Fibroblast of the aortic adventitia (primary cell): ENCODE measurements at places on chromosomes 6 and 20.
A peak's percentile ranks its signal among the peaks of the same experiment; 100 is the strongest.

GRCh38 chr20:53944796-53945195 is 125.6 kb downstream of the BCAS1 start:
- no peak for DNase-seq

- peak; percentile 4 for DNase-seq
Measured at GRCh38 chr6:115898246-115898645, 162.4 kb downstream of the FRK start.

DNA sequence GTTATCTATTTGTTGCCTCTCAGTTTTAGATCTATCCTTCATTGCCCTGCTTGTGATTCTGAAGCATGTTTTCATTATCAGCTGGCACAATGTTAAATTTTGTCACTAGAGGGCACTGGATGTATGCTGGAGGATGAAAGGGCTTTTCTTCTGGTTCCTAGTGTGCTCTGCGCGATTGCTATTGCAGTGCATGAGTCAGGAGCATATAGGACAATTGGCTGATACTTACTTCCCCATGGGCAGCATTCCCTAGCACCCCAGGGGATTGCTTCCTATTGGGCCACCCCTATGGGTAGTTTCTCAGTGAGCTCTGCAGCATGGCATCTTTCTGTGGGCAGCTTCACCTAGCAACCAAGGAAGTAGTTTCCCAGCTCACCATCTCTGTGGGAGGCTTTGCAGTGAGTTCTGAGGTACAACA is 280.3 kb upstream of the SYNCRIP start:
- DNase-seq = peak; percentile 53

GRCh38 chr6:32906539-32906938 is 34.3 kb downstream of the HLA-DMB start:
- DNase-seq = peak; percentile 58

DNA sequence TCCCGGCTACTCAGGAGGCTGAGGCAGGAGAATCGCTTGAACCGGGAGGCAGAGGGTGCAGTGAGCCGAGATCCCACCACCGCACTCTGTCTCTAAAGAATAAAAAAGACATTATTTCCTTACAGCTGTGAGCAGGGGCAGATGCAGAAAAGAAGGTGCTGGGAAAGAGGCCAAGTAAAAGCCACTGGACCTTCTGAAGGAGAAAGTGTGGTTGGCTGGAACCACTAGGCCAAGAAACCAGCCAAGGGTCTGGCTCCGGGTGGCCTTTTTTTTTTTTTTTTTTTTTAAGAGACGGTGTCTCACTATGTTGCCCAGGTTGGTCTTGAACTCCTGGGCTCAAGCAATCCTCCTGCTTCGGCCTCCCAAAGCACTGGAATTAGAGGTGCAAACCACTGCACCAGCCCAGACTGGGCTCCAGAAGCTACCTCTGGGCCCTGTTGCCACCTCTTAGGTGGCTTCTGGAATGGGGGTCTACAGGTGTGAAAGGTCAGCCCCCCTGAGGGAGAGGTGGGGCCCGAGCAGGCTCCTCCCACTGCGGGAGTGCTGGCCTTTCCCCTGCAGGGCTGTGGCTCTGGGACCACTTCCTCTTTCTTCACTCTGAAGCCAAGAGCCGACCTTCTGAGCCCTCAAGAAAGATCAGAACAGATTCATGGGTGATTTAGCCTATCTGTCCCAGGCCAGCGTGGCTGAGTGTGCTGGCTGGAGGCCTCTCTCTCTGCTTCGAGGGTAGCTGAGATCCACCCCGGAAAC is at the start of gene FGD2:
TSS of gene FGD2 (plus strand) at position 595 of the 750 bp plus-strand sequence. CDS start 163 bp downstream, outside the sequence.
- DNase-seq = no peak

DNA sequence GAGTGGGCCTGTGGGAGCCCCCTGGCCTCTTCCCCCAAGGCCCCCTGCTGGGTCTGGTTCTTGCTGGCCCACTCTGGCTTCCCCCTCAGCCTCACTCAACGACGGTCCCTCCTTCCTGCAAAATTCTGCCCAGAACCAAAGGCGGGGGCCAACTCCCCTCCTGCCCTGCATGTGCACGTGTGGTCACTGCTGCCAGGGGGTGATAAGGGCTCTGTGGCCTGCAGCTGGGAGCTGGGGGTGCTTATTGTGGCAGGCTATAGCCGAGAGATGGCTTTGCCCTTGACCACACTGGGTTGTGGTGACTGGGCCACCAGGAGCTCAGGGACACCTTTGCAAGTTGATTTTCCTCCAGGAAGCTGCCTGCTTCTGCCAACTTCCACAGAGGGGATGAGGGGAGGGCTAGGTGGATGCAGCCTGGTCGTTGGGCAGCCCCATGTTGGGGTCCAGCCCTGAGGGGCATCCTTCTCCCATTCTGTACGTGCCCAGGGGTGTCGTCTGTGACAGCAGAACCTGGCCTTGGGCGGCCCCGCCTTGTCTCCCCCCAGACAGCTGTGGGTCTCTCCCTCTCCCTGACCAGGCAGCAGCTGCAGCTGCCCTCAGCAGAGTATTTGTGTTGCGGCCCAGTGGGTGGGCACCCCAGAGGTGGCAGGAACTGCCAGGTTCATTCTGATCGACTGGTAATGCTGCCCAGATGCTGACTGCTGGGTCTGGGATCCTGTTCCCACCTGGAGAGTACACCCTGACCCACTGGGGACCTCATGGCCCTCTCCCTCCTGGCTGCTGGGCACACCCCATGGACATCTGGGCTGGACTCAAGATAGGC is 5.6 kb downstream of the TCEA2 start:
- DNase-seq = no peak

DNA sequence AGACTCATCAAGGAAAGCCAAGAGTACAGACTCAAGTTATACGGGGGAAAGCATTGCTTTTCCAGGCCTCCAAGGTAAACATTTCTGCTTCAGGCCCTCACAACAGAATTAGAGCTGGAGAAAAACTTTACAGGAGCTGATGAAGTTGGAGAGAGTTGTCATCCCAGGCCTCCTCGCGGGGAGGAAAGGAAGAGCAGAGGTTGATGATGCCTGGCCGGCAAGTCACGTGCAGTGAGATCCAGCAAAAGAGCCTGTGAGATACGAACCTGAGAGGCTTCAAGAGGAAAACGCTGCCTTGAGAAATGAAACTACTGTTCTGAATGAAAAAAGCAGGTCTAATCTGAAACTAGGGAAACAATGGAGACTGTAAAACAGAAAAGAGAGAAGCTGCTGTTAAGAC is 122.9 kb downstream of the FAM120B start:
- DNase-seq = peak; percentile 41

DNA sequence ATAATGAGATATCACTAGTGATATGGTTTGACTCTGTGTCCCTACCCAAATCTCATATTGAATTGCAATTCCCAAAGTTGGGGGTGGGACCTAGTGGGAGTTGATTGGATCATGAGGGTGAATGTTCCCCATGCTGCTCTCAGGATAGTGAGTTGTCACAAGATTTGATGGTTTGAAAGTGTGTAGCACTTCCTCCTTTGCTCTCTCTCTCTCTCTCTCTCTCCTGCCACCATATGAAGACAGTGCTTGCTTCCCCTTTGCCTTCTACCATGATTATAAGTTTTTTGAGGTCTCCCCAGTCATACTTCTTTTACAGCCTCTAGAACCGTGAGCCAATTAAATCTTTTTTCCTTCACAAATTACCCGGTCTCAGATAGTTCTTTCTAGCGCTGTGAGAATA is 1002.0 kb upstream of the ADGRB3 start:
- DNase-seq = no peak

DNA sequence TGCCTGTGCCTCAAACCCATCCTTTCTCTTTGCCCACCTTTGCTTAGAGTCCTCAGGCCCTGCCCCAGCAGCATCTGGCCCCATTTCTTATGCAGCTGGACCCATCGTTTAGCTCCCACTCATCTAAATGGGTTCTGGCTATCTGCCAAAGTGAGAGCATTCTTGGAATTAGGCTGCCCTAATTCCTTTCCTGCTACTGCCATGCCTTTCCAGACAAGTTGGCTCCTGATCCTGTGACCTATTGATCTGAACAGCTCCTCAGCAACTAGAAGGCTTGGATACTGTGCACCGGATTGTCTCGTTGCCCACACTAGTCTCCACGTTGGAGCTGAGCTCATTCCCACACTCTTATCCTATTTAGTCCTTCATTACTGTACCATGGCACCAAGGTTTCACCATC is 22.9 kb downstream of the DZANK1 start:
- peak; percentile 33 for DNase-seq

DNA sequence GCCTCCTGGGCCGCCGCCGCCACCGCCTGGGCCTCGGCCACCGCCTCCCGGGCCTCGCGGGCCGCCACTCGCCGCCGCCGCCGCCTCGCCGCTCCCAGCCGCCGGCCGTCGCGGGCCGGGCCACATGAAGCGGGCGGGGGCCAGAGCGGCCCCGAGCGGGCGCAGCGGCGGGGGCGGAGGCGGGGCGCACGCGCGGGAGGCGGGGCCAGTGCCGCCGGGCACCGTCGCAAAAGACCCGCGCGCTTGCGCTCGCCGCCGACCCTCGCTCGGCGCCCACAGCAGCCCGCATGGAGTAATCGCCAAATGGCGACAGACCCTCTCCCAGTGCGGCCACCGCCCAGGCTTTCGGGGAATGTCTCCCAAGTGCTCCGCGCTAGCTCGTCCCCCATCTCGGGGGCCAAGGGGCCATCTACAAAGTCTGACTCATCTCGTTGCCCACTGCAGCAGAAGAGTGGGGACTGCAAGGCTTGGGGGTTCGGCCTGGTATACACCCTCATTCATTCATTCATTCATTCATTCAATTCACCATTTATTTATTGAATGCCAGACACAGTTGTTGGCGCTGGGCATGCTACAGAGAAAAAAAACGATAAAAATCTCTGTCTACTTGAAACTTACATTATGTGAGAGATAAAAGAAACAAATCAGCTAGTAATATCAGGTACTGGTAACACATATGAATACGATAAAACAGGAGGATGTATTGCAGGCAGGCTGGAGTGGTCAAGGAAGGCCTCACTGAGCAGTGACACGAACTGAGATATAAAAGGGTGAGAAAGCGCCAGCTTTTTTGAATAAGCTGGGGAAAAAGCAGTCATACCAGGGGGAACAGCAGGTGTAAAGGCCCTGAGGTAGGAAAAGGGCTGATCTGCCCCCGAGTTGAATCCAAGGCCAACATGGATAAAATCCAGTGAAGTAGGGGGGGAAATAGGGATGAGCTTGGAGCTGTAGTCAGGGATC is at the start of gene B4GALT5:
TSS of gene B4GALT5 (minus strand) at position 126 of the 960 bp plus-strand sequence. CDS start 188 bp downstream, outside the sequence.
- DNase-seq = peak; percentile 75

DNA sequence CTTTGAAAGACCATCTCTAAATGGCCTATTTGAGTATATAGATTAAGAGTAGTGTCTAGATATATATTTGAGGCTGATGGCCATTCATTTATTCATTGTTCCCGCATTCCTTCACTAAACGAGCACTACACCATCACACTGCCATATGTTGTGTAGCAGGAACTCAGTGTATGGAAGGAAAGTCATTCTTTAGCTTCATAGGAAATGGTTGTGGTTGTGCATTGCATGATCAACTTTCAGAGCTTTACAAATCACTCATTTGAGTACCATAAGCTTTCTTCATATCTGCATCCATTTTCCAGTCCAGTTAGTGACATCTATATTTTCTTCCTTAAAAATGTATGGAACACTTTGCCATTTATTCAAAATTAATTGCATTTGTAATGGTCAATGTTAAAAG is 97.9 kb downstream of the ARID1B start:
- no peak for DNase-seq

GRCh38 chr6:154537511-154538325 is 27.2 kb upstream of the CNKSR3 start:
- no peak for DNase-seq

DNA sequence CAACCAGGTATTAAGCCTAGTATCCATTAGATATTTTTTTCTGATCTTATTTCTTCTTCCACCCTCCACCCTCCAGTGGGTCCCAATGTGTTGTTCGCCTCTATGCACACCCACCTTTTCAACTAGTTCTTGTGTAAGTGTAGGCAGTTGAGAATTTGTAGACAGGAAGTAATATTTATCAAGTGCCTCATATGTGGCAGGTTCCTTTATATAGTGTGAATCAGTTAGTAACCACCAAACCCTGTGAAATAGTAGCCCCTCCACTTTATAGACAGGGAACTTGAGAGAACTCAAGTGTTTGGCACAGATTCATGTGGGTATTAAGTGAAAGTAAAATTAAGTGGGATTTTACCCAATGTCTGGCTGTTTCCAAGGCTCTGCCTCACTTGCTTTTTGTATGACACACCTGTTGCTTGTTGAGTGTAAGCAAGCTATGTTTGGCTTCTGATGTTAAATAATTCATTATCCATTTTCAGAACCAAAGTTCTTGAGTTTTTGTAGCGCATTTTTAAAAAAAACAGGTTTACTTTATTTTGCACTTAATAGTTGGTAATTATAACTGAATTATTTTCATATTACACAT is 24.8 kb downstream of the AFDN start:
- no peak for DNase-seq

- no peak for DNase-seq
Measured at GRCh38 chr6:163941624-163941976, 527.1 kb downstream of the QKI start.

- DNase-seq = peak; percentile 41
Measured at GRCh38 chr20:37384683-37385174, 38.8 kb downstream of the SRC start.

DNA sequence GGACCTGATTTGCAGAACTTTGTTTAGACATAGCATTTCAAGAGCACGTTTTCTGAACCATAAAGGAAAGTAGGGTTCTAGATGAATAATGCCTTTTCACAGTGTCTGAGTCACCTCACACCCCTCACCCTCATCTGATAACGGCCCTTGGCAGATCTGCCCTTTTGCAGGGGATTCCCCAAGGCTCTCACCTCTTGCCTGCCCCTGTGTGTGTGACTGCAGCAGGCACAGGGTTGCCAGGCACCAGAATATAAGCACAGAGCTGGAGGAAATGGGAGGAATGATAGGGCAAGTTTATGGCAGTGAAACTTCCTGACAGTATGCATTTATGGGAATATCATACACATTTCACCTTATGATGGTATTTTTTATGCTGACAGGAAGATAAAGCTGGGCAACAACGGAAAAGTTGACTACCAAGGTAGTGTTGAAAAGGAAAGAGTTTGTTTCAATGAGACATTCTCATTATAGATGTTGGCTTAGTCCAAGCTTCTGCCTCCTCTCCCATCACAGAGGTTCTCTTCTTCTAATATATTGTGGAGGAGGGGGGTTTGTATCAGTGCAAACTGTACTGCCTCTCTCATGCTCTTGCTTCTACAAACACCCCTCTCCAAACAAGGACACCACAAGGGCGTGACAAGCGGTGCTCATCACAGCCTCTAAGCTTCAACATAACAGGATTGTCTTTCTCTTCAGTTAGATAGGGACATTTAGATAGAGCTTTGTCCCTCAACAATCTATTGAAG is 101.5 kb upstream of the BACH2 start:
- no peak for DNase-seq
